ENCODE measurements at places on chromosomes 11 and 22.

GRCh38 chr11:59659981-59660380 is 8.9 kb downstream of the PATL1 start:
- DNase-seq = no peak

- no peak for DNase-seq
Observed at GRCh38 chr11:70596091-70596490, 197.8 kb downstream of the CTTN start.

DNA sequence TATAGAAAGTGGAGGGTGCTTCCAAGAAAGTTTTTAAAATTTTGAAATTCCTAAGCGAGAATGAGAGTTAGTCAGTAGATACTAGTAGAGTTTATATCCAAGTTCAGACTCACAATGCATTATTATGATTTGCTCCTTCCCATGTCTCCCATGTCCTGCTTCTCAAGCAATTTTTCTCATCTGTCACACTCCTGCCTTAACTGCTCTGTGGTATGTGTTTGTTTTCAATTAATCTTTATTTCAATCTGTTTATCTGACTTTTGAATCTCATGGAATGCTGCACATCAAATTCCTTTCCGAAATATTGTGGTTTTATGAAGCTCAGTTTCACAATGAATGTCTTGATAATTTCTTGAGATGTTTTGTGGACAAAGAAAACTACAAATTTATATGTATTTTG is 18.1 kb downstream of the THY1 start:
- no peak for DNase-seq

DNA sequence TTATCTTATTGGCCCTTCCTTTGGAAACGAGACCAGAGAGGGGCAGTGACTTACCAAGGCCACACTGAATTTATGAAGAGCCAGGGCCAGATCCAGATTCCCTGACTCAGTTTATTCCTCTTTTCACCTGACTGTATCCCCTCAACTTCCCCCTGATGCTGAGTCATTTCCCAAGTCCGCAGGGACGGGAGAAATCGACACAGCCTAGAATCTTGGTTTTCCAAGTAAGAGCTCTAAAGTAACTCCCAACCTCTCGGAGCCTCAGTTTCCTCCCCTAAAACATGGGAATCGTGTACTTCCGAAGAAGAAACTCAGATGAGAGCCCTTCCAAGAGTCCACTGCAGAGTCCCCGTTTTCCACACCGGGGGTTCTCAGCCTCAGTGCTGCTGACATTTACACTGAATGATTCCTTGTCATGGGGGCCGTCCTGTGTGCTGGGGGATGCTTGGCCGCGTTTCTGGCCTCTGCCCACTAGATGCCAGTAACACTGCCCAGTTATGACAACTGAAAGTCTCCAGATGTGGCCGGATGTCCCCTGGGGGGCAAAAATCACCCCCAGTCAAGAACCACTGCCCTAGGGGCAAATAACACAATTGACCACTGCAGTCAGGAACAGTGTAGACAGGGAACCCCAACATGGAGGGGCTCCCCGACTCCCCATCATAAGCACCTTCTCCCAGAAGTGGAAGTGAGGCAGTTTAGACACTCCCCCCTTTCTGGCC is 11.2 kb downstream of the MPST start:
- no peak for DNase-seq

GRCh38 chr11:117457031-117457785 is 129.6 kb downstream of the CEP164 start:
- no peak for DNase-seq

DNA sequence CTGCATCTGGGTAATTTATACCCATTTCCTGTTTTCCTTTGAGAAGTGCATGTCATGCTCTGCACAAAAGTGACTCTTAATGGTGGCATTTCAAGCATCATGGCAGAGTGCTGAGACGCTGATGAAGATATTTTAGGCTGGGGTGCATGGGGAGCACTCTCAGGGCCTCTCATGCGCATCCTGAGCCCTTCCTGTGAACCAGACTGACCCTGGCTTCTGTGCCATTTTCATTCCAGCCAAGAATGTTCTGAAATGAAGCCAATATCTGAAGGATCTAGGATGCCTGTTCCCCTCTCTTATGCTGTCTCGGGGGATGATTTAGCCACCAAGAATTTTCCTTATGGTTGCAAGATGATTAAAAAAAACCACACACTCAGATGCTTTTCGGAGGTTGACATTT is 61.5 kb downstream of the MIAT start:
- peak; percentile 74 for DNase-seq

DNA sequence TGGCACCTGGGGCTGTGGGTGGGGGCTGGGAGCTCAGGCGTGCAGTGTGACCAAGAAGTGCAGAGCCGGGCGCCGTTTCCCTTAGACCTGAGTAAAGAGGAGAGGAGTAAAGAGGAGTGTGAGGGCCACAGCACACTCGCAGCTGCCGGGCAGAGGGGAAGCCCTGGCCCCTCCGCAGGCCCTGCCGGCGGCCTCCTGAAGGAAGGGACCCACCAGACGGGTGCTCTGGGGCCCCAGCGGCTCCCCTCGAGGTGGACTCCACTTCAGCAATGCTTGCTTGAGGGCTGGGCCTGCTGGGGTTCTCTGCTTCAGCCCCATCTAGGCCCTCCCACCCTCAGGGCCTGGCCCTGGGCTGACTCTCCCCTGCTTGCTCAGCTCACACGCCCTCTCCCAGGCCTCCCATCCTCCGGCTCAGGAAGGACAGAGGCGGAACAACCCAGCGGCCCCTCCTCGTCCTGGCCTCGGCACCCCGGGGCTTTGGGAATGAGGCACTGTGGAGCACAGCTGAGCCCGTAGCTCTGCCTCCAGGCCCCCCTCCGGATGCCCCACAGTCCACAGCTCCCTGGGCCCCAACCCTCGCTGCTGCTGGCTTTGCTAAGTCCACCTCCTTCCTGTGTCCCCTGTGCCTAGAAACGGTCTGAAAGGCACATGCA is 1198.7 kb downstream of the BRD1 start:
- DNase-seq = no peak

DNA sequence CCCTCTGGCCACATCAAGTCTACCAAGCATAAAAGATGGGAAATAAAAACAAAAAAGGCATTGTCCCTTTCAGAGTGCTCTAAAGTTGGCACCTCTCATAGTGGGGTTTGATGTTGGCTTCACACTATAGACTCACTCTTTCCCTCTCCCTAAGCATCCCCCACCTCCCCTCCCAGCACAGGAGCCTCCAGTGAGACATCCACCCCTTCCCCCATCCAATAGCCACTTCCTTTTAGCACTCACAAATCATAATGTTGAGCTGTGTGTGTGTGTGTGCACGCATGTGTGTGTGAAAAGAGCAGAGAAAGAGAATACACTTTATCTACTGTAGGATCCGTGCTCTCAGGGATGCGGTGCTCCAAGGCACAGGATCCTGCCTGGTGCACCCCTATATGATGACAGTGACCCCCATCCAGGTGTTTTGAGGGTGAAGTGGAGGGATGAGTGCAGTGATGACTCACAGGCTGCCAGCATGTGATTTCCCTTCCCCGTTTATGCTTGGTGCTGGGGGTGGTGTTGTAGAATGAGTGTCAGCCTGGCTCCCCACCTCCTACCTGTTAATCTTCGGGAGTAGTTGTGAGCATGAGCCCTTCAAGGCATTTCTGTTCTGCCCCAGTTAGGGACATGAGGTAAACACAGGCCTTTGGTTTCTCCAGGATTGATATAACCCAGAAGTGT is 235.2 kb upstream of the B3GAT1 start:
- DNase-seq = no peak

- no peak for DNase-seq
Observed at GRCh38 chr11:129546266-129546665, 170.6 kb downstream of the BARX2 start.

DNA sequence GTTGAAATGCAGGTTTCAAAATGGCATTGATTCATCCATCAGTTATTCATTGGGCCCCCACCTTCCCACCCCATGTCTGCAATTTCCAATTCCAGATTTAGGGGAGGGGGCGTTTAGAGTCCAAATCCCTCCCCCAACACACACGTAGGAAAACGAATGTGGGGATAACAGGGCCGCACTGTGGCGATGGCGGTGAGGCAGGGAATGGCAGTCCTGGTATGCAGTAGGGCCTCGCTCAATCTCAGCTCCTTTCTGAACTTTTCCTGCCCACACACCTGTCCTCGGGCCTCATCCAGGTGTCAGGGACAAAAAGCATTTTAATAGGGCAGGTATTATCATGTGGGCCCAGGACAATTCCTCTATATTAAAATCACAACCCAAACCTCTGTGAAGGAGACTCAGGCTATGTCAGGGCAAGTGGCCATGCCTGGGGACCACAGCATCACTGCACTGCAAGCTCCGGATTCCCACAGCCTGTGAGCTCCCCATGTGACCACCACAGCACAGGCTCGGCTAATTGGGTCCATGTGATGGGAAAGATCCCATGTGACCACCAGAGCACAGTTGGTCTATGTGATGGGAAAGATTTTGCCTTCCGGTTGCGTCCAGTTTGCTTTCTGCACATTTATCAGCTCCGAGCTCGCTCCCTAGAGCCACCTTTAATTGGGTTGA is 44.5 kb downstream of the RTL6 start:
- DNase-seq = no peak

- DNase-seq = no peak
Observed at GRCh38 chr11:10506008-10506370, 35.0 kb downstream of the RNF141 start.

GRCh38 chr11:1812801-1813200 is 22.0 kb upstream of the SYT8 start:
- DNase-seq = no peak

DNA sequence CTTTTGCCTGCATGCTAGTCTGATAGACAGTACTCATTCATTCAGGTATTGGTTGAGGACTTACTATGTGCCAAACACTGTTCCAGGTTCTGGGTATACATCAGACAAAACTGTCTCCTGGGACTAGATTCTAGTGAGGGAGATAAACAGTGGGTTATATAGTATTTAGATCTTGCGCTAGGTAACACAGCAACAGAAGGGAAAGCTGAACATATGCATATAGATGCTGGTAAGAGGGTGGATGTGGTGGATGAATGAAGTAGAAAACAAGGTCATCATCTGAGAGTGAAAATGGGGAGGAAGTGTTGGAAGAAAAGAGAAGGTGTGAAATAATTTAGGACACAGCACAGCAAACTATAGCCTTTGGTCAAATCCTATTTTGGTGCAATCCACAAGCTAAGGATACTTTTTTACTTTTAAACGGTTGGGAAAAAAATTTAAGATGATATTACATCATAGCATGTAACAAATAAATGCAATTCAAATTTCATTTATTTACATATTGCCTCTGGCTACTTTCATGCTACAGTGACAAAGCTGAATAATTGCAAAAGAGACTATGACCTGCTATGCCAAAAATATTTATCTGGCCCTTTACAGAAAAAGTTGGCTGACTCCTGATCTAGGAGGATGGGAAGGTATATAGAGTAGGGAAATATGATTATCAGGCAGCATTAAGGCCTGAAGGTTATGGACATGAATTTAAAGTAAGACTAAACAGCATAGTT is 7.1 kb upstream of the TMEM9B start:
- no peak for DNase-seq

- peak; percentile 88 for DNase-seq
Observed at GRCh38 chr11:117072517-117073461, 25.4 kb downstream of the SIK3 start.

- DNase-seq = peak; percentile 33
Observed at GRCh38 chr22:40258501-40258915, 80.8 kb downstream of the TNRC6B start.

DNA sequence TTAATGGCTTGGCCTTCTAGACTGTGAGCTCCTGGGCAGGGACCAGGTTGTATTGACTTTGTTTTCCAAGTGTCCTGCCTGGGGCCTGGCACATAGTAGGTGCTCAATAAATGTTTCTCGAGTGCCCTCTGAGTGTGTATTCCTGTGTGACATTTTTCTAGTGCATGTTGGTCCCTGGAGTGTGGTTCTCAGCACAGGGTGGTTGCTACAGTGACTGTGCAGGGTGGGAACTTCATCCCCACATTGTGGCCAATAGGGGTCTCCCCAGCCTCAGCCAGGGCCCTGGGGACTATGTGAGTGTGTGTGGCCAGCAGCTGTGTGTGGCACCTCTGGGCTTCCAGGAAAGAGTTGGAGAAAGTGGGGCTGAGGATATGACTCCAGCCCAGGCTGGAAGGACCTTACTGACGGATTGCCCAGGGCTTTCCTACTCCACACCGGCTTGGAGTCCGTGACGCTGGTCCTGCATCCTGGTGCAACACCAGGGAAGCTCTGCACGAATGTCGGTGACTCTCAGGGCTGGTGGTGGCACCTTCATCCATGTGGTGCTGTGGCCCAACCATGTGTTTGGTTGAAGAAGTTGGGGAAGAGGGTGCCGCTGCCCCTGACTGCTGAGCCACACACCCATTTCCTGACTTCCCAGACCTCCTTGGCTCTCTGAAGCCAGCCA is 9.0 kb upstream of the MARK2 start:
- no peak for DNase-seq

DNA sequence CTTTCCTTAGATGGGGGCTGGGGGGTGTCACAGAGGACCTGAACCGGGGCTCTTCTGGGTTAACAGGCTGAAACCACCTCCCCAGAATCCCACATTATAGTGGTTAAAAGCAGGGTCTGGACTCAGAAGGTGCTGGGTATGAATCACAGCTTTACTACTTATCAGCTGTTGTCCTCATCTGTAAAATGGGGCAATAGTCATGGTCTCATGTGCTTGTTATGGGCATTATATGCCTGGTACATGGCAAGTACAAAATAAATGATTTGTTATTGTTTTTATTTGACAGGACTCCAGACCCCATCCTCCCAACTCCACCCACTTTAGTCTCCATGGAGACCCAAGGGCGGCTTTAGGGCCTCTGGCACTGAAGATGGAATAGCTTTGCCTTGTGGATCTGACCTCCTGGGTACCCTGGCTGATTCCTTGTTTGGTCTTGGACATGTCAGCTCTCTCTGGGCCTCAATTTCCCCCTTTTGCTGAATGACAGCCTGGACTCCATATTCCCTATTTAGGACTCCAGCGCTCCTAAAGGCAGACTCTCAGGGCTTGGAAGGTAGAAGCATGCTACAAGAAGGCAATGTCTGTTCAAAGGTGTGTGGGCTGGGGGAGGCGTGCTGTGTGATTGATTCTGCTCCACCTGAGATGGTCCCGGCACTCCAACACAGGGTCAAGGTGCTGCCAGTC is 812 bp upstream of the SMTN start:
- no peak for DNase-seq

- no peak for DNase-seq
Observed at GRCh38 chr22:22838148-22838786, 49.3 kb upstream of the IGLL5 start.

DNA sequence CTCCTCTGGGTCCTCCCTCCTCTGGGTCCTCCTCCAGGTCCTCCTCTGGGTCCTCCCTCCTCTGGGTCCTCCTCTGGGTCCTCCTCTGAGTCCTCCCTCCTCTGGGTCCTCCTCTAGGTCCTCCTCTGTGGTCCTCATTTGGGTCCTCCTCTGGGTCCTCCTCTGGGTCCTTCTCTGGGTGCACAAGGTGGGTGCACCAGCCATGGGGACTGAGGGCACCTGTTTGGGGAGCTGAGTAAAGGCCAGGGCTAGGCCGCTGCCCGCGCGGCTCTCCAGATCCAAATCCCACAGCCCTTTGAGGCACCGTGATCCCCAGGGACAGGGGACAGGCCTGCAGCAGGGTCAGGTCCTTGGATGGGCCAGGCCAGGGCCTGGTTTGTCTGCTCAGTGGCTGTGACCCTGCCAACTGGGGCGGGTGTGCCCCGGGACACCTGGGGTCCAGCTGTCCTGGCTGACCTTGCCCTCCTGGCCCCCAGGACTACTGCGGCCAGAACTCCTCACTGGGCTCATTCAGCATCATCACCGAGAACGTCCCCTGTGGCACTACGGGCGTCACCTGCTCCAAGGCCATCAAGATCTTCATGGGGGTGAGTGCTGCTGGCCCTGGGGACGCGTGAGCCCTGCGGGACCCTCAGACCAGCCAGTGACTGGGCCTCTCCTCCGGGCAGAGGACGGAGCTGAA is 12.7 kb downstream of the MUC2 start:
- DNase-seq = no peak

All from NCI-H226 (cell line).